H9 (cell line): ENCODE measurements at places on chromosomes 11 and 22. TPM values are rescaled to one million over a fixed set of nuclear protein-coding genes. Genes with fewer than 3 reads are reported as not detected.
A peak's percentile ranks its signal among the peaks of the same experiment; 100 is the strongest.

Gene OR51E2
- not detected in 2 replicates for total RNA-seq

Gene OR10D3
- total RNA-seq, result not detected in 2 replicates

Gene STK33
- total RNA-seq, result 16.4 and 19.5 TPM in 2 replicates

Gene OR52W1
- total RNA-seq, result not detected in 2 replicates

Gene THY1
- total RNA-seq, result 176 and 184 TPM in 2 replicates

Gene CECR2
- 145 and 154 TPM in 2 replicates for total RNA-seq

Gene MS4A7
- total RNA-seq, result not detected in 2 replicates

Gene SLC22A6
- total RNA-seq, result not detected in 2 replicates

Gene FAM83F
- total RNA-seq, result 17.4 and 19.6 TPM in 2 replicates

Gene KCNE3
- 4.9 and 5.6 TPM in 2 replicates for total RNA-seq

Gene CHRM1
- total RNA-seq, result not detected in 2 replicates

Gene IL18
- total RNA-seq, result 0.31 TPM in 1 of 2 replicates, not detected in the other

- H3K36me3 ChIP-seq, result no peaks in the 10 kb centered on the region; the same call in 2 of the 3 replicates
- H3K27ac ChIP-seq, result peak overlapping the region; percentile 54
- peak; percentile 84 for DNase-seq
- H3K27me3 ChIP-seq, result no peaks in the 10 kb centered on the region
Observed at GRCh38 chr11:123216249-123216648, 21.2 kb upstream of the CLMP start.

DNA sequence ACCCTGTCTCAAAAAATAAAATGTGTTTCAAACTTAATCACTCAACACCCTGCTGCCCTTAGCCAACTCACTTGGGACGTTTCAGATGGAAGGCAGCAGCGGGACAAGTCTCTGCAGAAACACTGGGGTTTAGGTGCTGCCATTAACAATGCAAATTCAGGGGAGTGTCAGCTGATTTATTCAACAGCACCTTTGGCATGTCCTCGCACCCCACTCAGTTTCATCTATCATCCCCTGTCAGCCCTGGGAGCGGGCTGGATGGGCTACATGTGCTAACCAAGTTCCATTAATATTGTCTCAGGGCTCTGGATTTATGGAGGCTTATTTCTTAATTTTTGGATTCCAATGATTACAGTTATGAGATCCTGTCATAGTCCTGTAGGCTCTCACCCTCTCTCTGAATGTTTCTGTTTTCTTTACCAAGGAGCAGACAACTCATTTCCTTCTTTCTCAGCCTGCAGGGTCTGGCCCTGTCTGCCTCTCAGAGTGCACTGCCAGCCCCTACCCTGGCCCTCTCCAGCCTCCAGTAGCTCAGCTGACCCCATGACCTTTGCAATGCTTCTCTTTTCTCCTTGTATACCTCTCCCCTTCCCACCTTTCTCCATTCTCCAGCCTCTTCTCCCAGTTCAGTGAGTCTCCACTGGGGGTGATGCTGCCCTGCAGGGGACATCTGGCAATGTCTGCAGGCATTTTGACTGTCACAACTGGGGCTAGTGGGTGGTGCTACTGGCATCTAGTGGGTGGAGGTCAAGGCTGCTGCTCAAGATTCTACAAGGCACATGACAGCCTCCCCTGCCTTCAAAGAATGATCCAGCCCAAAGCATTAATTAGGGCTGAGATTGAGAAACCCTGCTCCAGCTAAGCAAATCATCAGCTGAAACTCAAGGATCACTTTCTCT, 79.0 kb downstream of the APIP start:
- H3K36me3 ChIP-seq, result peaks cover 2% of the 10 kb centered on the region; the same call in 1 of the 3 replicates
- no peak overlapping the region for H3K4me3 ChIP-seq
- no peak overlapping the region for H3K27ac ChIP-seq
- H3K4me1 ChIP-seq, result no peaks in the 10 kb centered on the region
- DNase-seq, result peak; percentile 42
- H3K27me3 ChIP-seq, result no peaks in the 10 kb centered on the region

- no peak overlapping the region for H3K27ac ChIP-seq
- H3K4me1 ChIP-seq, result no peaks in the 10 kb centered on the region
- no peaks in the 10 kb centered on the region for H3K36me3 ChIP-seq
- no peaks in the 10 kb centered on the region for H3K27me3 ChIP-seq
- no peak overlapping the region for H3K4me3 ChIP-seq
Observed at GRCh38 chr11:12973528-12974181, 35.5 kb upstream of the RASSF10 start.

DNA sequence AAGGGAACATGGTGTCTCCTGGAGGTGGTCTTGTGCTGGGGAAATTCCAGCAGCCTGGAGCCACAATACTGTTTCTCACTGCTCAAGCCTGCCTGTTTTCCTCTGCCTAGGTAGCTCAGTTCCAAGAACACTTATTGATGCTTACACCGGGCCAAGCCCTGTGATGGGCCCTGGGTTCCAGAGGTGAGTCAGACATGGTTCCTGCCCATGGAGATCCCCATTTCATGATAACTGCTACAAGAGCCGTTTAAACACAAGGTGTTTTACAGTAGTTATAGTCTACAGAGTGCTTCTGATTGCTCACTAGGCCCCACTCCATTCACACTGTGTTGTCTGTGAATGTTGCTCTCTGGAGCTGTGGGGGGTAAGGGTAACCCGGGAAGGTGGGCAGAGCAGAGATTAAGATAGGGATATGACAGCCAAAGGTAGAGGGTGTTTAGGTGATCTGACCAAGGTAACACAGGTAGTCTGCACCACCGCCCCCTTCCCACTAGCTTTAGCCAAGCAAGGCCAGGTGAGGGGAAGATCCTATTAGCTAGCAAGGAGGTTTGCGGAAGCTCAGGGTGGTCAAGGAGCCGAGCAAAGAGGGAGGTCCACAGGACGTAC, 696 bp upstream of the MICAL2 start:
- DNase-seq, result no peak
- no peak overlapping the region for H3K27ac ChIP-seq
- H3K4me1 ChIP-seq, result no peaks in the 10 kb centered on the region
- H3K27me3 ChIP-seq, result peaks cover 7% of the 10 kb centered on the region; the same call in 1 of the 2 replicates
- peak overlapping the region; percentile 82 for H3K4me3 ChIP-seq

DNA sequence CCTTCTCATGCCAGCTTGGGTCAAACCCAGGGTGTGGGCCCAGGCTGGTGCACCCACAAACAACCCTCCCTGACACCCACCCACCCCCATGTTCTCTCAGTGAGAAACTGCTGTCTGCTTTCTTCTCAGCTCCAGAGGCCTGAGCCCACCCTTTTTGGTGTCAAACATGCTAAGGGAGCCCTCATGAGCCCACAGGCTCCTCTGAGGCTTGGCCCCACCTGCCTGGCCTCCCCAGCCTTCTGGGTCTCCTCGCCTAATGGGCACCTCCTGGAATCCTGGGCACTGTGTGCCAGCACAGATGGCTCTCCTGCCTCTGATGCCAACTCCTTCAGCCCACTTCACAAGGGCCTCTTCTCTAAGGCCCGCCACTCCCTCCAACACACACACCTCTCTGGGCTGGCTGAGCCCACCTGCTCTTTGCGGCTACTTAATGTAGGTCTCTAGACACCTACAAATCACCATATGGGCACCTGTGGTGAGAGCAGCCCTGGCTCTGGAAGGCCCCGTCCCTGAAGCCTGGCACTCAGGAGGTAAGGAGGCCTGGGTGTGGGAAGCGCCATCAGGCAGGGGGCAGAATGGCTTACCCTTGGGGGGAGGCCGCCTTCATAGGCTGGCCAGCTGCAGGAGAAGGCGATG, 4.4 kb downstream of the NAGA start:
- no peaks in the 10 kb centered on the region for H3K27me3 ChIP-seq
- H3K4me3 ChIP-seq, result no peak overlapping the region; the same call in 2 of the 3 replicates
- no peak overlapping the region for H3K27ac ChIP-seq

DNA sequence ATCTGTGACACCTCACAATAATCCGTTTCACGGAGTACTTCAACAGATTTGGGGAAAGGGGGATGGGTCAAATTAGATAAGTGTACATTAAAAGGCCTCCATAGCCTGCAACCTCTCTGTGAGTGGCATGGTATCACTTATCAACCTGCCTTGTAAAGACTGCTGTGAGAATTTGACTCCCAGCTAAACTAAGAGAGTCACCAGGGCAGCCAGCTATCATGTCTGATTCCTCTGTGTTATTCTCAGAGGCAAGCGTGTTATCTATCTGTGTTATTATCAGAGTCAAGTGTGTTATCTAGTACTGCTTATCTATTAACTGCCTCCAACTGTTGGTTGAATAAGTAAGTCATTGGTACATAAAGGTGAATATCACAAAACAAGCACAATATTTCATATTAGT, 4.1 kb upstream of the FAM83F start:
- no peaks in the 10 kb centered on the region for H3K36me3 ChIP-seq
- no peaks in the 10 kb centered on the region for H3K27me3 ChIP-seq
- DNase-seq, result no peak

- no peak overlapping the region for H3K27ac ChIP-seq
- H3K4me1 ChIP-seq, result peaks cover 19% of the 10 kb centered on the region
- H3K36me3 ChIP-seq, result peaks cover 7% of the 10 kb centered on the region; the same call in 1 of the 2 replicates
- H3K27me3 ChIP-seq, result no peaks in the 10 kb centered on the region
Observed at GRCh38 chr11:3836903-3837302, 3.9 kb downstream of the RHOG start.

- DNase-seq, result no peak
- H3K4me1 ChIP-seq, result no peaks in the 10 kb centered on the region
- no peak overlapping the region for H3K27ac ChIP-seq
- H3K27me3 ChIP-seq, result no peaks in the 10 kb centered on the region
- H3K4me3 ChIP-seq, result no peak overlapping the region
- peaks cover 23% of the 10 kb centered on the region for H3K36me3 ChIP-seq
Observed at GRCh38 chr22:29987137-29987536, 93.1 kb upstream of the HORMAD2 start.

DNA sequence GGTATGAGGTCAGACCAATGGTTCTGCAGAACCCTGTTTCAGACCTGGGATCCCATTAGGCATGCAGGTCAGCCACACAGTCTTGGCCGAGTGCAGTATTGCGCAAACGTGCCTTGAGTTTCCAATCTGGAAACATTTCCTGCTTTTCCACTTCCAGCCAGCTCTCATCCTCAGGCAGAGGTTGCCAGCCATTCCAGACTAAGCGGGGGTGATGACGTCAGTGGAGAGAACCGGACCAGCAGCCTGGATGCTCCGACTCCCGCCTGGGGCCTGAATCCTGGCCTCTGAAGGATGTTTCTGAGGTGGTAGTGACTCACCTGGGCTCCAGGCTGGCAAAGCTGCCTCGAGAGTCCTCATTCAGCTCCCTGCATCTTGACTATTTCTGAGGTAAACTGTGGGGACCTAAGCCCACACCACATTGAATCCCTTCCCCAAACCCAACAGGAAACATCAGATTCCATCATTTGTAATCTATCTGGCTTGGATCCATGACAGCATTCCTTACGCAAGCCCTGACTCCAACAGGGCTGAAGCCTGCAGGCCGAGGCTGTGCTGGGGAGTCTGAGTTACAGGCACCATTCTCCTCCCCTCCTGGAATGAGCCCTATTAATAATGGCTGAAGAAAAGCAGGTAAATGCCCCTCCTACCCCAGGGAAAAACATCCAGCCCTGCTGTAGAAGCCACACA, 83.0 kb downstream of the ABTB2 start:
- H3K27ac ChIP-seq, result no peak overlapping the region
- no peaks in the 10 kb centered on the region for H3K27me3 ChIP-seq
- DNase-seq, result no peak

DNA sequence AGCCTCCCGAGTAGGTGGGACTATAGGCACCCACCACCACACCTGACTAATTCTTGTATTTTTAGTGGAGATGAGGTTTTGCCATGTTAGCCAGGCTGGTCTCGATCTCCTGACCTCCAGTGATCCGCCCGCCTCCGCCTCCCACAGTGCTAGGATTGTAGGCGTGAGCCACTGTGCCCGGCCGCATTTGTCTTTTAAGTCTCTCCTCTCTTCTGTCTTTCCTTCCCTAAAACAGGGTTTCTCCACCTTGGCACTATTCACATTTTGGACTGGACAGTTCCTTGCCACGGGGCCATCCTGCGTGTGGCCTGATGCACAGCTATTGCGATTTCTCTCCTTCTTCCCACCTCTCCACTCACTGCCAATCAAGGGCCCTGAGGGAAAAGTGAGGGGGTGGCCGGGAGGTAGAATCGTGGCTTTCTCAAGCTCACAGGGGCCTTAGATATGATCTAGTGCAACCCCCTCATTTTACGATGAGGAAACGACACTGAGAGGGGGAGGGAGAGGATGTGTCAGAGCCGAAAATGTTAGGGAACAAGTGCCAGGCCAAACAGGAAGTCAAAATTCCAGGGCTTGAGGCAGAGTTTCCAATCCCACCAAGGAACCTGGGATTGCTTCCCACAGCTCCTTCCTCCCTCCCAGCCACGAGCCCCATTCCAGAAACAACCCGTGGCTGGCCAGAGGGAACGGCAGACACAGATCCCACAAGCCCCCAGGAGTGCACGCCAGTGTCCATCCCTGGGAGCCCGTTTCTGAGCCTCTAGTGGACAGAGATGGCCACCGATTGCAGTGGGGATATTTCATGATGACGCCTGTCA, 21.2 kb downstream of the SCGB1A1 start:
- H3K4me3 ChIP-seq, result no peak overlapping the region; the same call in 2 of the 3 replicates
- no peaks in the 10 kb centered on the region; the same call in 1 of the 2 replicates for H3K4me1 ChIP-seq
- no peaks in the 10 kb centered on the region for H3K36me3 ChIP-seq

DNA sequence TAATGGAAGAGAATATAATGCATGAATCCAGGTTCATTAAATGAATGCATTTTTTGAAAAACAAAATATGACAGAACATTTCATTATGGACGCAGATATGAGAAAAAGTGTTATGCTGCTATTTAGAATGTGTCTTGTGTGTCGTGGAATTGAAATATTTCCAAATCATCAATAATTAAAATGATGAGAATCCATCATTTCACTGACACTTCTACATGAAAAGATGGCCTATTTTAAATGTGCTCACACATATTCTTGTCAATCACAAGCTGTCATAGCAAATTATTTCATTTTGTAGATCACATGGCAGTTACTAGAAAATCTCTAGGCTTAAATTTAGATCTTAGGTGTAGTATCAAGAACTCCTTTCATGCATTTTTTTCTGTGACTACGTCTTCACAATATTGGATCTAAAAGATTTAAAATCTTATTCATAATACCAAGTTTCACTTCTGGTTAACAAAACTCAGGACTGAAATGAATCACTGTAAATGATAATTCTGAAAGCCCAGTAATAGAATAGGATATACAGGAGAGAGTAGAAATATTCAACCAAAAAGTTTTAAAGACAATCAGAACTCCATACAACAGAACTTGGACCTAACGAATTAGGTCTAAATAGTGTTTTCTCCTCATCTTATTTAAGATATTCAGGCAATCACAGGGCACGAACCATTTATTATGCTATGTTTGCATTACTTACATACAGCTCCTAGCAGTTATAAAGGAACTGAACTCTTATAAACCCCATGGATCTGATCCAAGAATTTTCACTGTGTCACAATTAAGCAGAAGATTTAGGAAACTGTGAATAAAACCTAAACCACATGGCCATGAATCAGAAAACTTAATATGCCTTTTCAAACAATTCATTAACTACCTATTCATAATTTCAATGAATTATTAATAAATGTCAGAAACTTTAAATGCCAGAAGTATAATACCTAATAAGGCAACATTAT, 67.7 kb downstream of the DCDC1 start:
- no peak overlapping the region for H3K27ac ChIP-seq
- H3K4me1 ChIP-seq, result no peaks in the 10 kb centered on the region
- no peaks in the 10 kb centered on the region for H3K27me3 ChIP-seq
- no peak overlapping the region for H3K4me3 ChIP-seq
- DNase-seq, result no peak
